ENCODE measurements at places on chromosomes 6 and 20. TPM values are rescaled to one million over a fixed set of nuclear protein-coding genes. Genes with fewer than 3 reads are reported as not detected.

The TFAP2A gene
- total RNA-seq = 0.46 TPM

The TAAR5 gene
- not detected for total RNA-seq

The BMP2 gene
- 6.7 TPM for total RNA-seq

The CALHM5 gene
- 1.2 TPM for total RNA-seq

The SIGLEC1 gene
- 0.23 TPM for total RNA-seq

The MYCT1 gene
- 4.4 TPM for total RNA-seq

The SLC17A3 gene
- not detected for total RNA-seq
